NCI-H1930 (cell line): ENCODE measurements at places on chromosomes 2 and 18.

- no peak for DNase-seq
Observed at GRCh38 chr2:151862700-151863099, 34.5 kb upstream of the ARL5A start.

GRCh38 chr2:96556441-96557330 lies 20.1 kb downstream of the ARID5A start:
- DNase-seq = no peak

- DNase-seq = no peak
Observed at GRCh38 chr2:113977660-113978523, 88.0 kb downstream of the ACTR3 start.

GRCh38 chr2:179107737-179108136 lies 57.8 kb upstream of the CCDC141 start:
- DNase-seq = no peak

DNA sequence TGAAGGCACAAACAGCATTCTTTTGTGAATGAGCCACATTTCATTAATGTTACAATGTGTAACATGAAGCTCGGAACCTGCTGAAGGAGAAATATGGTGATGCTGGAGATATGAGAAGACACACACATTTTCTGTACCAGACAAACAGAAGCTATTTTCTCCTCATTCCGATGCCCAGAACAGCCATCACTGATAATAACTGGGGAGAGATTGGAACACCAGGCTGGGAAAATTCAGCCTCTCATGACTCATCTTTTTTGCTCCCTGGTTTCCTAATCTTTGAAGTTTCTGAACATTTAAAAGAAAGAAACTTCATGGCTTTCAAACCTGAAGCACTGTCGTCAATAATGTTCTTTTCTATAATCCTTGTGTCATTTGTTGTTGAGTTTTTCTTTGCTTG lies 110.9 kb downstream of the LYPD6 start:
- DNase-seq = no peak

- no peak for DNase-seq
Observed at GRCh38 chr18:3689091-3689490, 239.1 kb downstream of the TGIF1 start.

DNA sequence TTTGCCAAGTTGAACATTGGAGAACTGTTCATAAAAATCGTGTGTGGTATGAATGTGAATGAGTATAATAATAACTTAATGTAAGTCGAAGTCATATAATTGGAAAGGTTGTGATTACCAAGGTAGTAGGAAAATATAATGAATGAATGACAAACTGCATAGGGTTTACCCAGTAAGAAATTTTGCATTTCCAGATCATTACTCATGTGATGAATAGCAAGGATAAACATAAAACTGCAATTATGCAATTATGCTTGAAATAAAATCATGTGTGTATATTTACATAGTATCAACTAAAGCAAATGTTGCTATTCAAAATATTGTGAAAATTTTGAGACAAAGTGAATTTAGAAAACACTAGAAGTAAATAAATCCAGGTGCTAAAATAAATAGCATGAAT lies 1108.7 kb upstream of the TMEFF2 start:
- DNase-seq = peak; percentile 36

- DNase-seq = no peak
Observed at GRCh38 chr2:119756837-119757236, 2.9 kb upstream of the PTPN4 start.

DNA sequence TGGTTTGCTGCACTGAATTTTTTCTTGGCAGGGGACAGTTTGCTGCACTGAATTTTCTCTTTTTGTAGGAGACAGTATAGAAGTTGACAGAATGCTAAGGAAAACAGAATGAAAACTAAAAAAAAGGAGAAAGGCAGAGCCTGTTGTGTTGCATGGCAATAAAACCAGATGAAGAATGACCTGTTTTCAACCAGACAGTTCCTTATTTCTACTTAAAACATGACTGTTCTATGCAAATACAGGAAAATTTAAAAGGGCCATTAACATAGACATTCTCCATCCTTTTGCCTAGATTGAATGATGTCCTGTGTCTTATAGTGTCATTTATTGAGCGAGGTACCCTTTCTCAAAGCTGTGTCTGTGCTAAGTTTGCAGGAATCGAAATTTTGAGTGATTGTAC lies 33.3 kb downstream of the ABI2 start:
- DNase-seq = no peak

- DNase-seq = no peak
Observed at GRCh38 chr2:175576875-175577274, 395.4 kb upstream of the ATP5MC3 start.

GRCh38 chr2:159449504-159450124 lies 163.1 kb upstream of the WDSUB1 start:
- DNase-seq = no peak

- DNase-seq = no peak
Observed at GRCh38 chr2:111909079-111909478, 10.7 kb downstream of the MERTK start.

DNA sequence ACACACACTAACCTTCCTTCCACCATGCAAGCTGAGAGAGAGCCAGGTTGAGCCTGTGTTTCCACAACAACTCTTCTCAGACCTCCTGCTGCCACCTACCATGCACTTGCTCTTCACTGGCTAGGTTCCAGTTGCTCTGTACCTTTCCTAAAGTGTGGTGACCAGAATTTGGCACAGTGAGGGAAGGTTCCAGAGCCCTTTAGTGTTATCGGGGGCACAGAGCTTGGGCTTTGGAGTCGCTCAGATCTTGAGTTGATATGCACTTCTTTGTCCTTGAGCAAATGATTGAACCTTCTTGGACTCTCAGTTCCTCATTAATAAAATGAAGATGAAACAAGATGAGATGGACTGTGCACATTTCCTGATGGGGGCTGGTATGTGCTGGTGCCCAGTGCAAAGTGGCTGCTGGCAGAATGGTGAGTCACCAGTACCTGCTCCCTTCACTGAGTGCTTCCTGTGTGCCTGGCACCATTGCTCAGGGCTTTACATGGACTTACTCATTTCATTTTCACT lies 47.1 kb downstream of the NEDD4L start:
- no peak for DNase-seq

GRCh38 chr2:52343706-52344266 lies 1311.9 kb upstream of the NRXN1 start:
- no peak for DNase-seq

DNA sequence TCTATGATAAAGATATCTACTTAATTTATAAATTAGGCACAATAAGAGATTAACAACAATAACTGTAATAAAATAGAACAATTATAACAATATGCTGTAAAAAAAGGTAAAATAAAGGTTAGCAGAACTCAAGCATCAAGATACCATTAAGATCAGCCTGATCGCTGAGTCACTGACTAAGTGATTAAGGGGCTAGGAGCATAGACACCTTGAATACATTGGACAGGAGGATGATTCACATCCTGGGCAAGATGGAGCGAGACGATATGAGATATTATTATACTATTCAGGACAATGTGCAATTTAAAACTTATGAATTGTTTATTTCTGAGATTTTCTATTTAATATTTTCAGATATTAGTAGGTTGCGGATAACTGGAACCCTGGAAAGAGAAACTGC lies 1277.8 kb upstream of the ZEB2 start:
- DNase-seq = no peak

DNA sequence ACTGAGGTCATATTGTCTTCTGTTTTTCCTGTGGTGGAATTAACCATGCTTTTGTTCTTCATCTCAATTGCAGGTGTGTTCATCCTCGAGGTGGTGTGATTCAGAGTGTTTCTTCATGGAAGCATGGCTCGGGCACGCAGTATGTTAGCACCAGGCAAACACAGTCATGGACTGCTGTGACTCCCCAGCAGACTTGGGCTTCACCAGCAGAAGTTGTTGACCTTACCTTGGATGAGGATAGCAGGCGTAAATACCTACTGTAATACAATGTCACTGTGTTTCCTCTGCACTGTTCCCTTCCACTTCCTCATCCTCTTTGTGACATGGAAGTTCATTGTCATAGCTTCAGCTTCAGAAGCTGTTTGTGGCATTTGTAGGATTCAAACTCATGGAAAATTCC lies 158.7 kb downstream of the HAUS1 start:
- DNase-seq = no peak

DNA sequence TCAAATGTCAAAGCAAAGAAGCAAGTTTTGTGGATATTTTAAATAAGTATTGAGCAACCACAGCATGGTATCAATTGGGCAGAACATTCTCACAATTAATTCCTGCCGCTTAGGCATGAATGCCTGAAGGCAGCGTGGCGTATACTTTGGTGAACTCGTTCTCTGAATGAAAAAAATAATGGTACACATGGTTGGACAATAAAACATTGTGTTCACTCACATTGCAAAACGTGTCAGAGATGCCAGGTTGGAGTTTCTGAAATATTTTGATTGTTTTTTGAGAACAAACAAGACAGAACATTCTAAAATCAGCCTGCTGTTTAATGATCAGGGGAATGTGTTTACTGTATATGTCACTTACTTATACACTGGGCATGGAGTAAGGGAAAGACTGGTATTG lies 254.2 kb downstream of the CDH2 start:
- no peak for DNase-seq
